ENCODE measurements at places on chromosomes 5 and 9.

DNA sequence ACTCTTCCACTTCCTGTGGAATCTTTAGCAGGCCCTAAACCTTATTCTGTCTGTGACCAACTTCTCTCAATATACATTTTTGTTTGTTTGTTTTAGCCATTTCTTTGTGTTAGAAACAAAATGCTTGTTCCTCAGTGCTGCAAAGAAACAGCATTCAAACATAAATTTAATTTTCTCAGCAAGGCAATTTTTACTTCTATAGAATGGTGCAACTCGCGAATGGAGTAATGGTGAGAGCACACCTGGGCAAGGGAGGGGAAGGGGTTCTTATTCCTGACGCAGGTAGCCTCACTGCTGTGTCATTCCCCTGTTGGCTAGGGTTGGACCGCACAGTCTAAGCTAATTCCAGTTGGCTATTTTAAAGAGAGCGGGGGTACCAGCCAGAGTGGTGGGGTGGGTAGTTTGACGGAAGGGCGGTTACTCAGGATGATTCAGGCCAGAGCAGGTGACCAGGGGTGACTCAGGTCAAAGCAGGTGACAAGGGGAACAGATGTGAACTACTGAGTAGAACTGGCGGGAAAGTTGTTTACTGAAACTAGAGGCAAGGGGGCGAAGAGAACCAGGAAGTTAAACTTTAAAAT is 21.4 kb downstream of the ZNF169 start:
- DNase-seq = no peak

GRCh38 chr5:113039229-113039933 is 62.8 kb downstream of the DCP2 start:
- no peak for DNase-seq

- no peak for DNase-seq
Observed at GRCh38 chr5:18740301-18740700, 1106.0 kb downstream of the TAF11L14 start.

DNA sequence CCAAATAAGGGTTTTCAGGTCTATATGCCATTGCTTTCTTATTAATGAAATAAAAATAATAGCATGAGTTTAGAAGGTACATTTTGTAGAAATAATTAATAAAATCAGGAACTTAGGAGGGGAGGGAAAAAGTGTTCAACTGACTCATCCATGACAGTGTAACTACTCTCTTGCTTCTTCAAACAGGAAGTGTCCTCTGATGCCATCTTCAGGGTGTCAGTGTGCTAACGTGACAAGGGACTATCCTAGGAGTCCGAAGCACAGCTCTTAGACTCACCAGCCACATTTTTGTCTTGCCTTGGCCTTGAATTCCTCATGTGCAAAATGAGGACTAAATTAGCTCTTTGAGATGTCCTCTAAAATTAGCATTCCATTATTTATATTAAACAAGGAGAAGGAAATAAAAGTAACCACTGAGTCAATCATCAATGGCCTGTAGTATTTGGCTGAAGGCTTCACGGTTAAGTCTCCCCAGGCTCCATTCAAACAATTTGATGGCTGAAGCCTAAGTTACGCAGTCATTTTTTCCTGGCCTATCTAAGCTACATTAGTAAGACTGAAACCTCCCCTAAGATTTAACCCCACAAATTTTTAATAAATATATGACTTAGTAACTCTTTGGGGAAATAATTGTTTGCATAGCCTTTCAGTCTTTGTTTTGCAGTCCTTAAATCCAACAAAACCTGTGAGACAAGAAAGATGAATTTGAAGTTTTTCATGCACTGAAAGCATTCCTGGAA is 151.1 kb downstream of the ARL15 start:
- peak; percentile 32 for DNase-seq

- DNase-seq = no peak
Observed at GRCh38 chr5:165086465-165086864, 1581.0 kb downstream of the MAT2B start.

GRCh38 chr5:116411101-116411571 is 163.5 kb downstream of the SEMA6A start:
- DNase-seq = no peak

GRCh38 chr5:77947041-77947428 is 170.9 kb upstream of the TBCA start:
- peak; percentile 37 for DNase-seq

- no peak for DNase-seq
Observed at GRCh38 chr9:34707130-34707529, 2.8 kb downstream of the CCL21 start.

- DNase-seq = peak; percentile 25
Observed at GRCh38 chr9:36006549-36007315, 30.0 kb upstream of the RECK start.

GRCh38 chr5:129459777-129460671 is at the start of gene ADAMTS19:
Gene ADAMTS19 (plus strand): TSS chr5:129460298. CDS start chr5:129460392, 94 bp downstream.
- peak; percentile 86 for DNase-seq

DNA sequence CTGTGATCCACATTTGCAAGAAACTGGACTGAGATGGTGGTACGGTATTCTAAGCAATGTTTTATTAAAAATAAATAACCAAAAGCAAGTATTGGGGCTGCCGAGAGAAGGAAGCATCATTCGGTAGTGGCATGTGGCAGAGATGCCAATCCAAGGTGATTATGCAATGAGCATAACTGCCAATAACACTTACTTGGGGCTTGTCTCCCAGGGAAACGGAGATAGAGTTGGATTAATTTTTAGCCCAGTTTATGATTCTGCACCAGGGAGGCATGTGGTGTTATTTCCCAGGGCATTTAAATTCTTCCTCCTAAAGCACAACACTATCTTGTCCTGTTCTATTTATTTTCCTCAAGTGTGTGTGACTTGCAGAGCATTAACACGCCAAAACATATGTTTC is 17.9 kb downstream of the SLC24A2 start:
- DNase-seq = no peak

- DNase-seq = peak; percentile 69
Observed at GRCh38 chr5:96597438-96598020, 64.6 kb upstream of the CAST start.

GRCh38 chr5:149794487-149794971 is 64.4 kb downstream of the PPARGC1B start:
- peak; percentile 69 for DNase-seq

GRCh38 chr5:45038366-45038987 is 229.7 kb downstream of the MRPS30 start:
- DNase-seq = peak; percentile 55

- peak; percentile 4 for DNase-seq
Observed at GRCh38 chr9:112288029-112288428, 45.4 kb downstream of the PTBP3 start.

DNA sequence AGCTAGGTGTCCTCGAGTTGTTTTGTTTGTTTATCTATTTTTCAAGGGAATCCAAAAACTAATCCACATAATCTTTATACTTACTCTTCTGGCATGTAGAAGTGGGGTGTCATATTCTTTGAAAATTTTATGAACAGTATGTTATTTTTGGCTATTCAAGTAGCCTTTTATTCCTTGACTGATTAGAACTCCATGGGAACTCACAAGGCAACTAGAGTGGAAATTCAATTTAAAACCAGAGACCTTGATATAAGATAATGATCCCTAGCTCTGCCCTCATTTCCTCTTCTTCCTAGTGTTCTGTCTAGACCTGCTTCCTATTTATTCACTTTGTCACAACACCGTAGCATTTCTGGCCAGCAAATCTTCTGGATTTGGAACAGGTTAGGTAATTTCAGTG is 1123.7 kb upstream of the C9orf72 start:
- DNase-seq = no peak

- peak; percentile 63 for DNase-seq
Observed at GRCh38 chr9:100427366-100428263, 672 bp downstream of the MSANTD3 start.

DNA sequence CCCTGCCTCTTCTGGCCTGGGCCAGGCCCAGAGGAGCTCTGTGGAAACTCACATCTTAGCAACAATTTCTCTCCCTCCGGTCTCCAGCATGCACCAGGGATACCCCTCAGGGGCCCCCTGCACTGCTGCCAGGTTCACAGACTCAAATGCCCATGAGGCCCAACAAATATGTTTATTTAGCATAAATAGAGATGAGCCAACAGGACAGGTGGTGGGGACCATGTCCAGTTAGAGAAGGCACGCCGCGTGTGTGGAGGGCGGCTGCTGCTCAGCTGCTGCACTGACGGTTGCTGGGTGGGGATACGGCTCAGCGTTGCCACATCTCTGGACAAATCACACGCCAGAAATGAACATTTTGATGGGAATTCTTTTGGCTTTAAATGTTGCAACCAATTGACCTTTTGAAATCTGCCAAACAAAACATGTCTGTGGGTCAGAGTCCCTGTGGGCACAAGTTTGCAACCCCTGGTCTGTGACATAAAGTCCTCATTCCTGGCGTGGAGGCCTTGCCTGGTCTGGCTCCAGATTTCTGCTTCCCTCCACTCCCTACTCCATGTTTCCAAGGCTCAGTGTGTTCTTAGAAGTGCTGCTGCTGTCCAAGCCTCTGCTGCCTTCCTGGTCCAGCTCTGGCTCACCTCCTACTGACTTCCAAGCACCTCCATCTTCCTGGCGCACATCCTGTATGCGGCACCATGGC is 88.9 kb downstream of the AMBP start:
- DNase-seq = no peak

DNA sequence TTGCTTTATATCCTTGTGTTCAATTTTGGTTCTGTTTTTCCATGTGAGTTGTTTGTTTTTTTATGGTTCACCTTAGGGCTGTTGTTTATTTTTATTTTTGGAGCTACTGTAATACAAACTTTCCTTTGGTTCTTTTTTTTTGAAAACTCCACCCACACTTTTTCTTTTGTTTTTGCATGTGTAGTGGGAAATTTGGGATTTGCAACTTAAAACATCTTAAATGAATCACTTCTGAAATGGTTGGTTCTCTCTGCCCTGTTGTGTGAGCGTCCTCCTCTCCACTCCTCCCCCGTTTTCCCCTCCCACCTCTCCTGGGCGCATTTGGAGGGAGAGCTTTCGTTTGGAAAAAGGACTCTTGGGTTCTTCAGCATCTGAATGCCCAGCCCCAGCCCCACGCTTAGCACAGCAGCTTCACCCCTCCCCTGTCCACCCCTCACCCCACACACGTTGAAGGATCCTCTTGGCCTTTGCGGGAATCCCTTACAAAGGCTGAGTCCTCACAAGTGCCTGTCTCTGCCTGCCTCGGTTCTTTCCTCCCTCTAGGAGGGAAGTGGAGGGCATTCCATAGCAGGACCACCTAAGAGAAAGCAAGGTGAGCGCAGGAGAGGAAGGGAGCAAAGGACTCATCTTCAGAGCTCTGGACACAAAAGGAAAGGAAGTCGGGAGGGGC is 67.2 kb downstream of the DMRT1 start:
- DNase-seq = no peak

Measured in DMS53 (cell line).